M059J (cell line): ENCODE measurements at places on chromosomes 2 and 18. TPM values are rescaled to one million over a fixed set of nuclear protein-coding genes. Genes with fewer than 3 reads are reported as not detected.

DNA sequence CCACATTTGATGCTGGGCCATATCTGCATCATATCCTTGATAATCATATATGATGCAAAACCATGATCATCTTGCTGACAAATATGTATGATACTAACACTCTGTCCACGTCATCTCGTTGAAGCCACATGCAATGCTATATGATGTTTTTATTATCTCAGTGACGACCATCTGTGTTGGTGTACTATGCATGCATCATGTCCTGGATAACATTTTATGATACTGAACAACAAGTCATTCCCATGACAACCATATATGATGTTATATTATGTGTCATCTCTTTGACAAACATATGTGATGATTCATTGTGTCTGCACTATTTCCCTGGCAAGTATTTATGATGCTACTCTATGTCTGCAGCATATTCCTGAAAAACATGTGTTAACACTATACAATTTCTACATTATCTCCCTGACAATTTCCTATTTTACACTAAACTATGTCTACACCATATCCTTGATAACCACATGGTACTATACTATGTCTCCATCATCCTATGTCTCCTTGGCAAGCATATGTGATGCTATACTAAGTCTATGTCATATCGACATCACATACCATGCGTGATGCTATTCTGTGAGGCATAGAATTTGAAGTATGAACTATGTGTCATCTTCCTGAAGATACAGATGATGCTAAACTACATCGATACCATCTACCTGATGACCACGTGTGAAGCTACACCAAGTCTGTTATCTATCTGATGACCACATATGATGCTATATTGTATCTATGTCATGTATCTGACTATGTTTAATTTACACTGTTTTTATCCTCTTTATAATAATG is 37.0 kb downstream of the DAW1 start:
- no peak for DNase-seq

DNA sequence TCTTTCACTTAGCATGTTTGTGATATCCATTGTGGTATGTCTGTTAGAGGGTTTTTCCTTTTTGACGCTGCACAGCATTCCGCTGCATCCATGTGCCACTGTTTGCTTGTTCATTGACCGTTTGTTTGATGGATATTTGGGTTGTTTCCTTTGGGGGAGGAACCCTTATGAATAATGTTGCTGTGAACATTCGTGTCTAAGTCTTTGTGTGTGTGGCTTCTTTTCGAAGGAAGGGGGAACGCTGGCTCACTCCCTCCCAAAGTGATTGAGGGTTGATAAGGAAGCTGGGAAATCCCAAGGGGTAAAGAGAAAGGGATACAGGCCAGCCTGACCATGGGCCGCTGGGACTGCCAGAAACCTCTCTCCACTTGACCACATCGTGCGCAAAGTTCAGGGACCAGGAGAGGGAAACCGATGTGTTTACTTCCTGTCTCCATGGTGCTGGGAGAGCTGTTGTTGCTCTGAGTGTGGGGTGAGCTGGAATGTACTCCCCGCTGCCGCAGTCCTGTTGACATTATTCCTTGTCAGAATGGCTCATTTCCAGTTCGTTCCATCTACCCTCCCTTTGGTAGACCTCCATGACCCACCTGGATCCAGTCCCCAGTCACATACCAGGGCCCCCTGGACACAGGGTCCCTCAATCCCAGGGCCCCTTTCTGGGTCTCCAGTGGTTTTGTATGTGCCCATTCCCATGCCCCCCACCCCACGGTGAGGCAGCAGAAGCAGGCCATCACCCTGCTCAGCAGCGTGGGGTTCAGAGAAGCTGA is 39.6 kb downstream of the HS1BP3 start:
- peak; percentile 99 for DNase-seq

- DNase-seq = no peak
Measured at GRCh38 chr2:134416637-134417036, 162.8 kb downstream of the MGAT5 start.

GRCh38 chr2:128302011-128302743 is 16.5 kb downstream of the HS6ST1 start:
- DNase-seq = peak; percentile 70

Gene PROKR1
- 0.17 TPM in 1 of 2 replicates, not detected in the other for total RNA-seq

Gene UCN
- total RNA-seq = 1.6 and 3.0 TPM in 2 replicates

DNA sequence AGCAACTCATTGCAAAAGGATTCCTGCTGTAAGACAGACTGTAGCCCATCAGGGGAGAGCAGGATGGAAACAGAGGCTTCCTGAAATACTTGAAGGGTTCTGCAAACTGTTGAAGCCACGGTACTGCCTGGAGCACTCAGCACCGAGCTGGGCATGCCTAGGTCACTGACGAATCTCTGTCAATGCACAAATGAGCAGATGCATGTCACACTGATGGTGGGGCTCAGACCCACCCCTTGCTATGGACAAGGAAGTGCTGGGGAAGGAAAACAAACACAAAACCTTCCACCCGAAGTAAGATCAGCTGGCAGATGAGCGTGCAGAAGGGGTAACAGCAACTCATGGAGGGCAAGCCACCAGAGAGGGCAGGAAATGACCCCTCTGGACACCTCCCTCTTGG is 136.7 kb downstream of the BCL2 start:
- no peak for DNase-seq

GRCh38 chr2:234845602-234846590 is 105.9 kb upstream of the SH3BP4 start:
- no peak for DNase-seq

DNA sequence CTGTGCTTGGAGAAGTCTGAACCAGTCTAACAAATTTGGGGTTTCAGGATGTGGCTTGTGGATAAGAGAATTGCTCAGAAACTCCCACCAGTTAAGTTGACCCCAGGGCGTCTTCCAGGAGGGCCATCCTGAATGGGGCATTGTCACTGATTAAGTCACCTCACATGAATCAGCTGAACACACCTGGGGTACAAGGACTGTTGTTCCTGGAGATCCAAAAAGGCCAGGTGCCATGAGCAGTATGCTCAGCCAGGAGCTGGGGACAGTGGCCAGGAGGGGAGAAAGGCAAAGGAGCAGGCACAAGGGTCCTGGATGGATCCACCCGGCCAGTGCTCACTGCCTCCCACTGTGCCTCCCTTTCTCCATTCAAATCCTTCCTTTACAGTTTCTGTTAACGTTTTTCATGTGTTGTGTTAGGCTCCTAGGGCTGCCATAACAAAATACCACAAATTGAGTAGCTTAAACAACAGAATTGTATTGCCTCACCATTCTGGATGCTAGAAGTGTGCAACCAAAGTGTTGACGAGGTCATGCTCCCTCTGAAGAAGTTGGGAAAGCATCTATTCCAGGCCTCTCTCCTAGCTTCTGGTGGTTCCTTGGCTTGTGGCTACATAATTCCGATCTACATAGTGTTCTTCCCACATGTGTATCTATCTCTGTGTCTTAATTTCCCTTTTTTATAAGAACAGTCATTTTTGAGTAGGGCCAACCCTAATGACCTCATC is 33.4 kb downstream of the TRABD2A start:
- DNase-seq = no peak

DNA sequence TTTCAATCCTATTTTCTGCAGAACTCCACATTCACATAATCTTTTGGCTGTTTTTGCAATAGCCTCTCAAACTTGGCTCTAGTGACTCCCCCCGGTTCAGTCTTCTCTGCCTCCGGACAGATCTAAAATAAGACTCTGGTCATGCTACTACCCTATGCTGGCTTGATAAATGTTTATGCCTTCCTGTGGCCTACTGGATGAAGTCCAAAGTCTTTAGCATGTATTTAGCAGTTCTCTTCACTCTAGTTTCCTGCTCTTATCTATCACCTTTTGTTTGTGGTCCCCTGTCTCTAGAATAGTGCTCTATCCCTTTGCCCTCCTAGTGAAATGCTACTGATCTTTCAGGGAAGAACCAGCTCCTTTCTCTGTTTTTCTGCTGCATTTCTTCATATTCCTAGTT is 14.4 kb downstream of the ADCYAP1 start:
- no peak for DNase-seq

- no peak for DNase-seq
Measured at GRCh38 chr2:97741686-97742085, 28.3 kb downstream of the ZAP70 start.
